CMK (cell line): ENCODE measurements at places on chromosomes 7 and 10.
A peak's percentile ranks its signal among the peaks of the same experiment; 100 is the strongest.

- no peak for DNase-seq
Observed at GRCh38 chr10:3887404-3887803, 102.4 kb upstream of the KLF6 start.

- no peak for DNase-seq
Observed at GRCh38 chr10:77638321-77639101, 903 bp upstream of the KCNMA1 start.

- DNase-seq = no peak
Observed at GRCh38 chr7:132080967-132081668, 495.2 kb downstream of the PLXNA4 start.

DNA sequence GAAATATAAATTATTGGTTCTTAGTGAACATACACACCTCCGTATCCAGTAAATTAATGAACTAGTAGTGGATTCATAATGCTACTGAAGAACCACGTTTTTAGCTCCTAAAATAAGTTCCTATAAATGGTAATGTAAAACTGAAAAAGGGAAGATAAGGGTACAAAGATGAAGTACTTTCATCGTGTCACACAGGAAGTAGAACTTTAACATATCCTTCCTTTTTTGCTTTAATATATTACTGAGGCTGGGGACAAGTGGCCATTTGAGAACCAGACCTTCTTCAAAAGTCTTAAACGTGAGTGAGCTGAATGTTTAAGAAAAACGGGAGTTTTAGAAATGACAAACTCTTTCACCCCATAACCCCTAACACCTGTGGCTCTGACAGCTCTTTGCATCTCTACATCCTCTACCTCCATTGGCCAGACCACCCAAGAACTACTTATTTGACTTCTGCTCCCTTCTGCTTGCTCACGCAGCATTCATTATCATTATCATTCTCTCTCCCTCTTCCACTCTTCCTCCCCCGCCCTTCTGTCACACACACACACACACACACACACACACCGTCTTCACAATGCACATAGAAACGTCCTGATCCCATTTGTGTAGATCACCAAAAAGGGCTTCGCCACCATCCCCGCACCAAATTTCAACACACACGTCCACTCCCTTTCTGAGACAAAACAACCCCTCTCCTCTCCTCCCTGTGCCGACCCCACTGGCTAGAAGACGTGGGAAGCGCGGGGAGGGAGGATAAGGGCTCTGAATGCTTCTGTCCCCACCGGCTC, 677 bp downstream of the SKAP2 start:
- DNase-seq = no peak

GRCh38 chr10:14371581-14371980, 40.9 kb upstream of the FRMD4A start:
- no peak for DNase-seq

DNA sequence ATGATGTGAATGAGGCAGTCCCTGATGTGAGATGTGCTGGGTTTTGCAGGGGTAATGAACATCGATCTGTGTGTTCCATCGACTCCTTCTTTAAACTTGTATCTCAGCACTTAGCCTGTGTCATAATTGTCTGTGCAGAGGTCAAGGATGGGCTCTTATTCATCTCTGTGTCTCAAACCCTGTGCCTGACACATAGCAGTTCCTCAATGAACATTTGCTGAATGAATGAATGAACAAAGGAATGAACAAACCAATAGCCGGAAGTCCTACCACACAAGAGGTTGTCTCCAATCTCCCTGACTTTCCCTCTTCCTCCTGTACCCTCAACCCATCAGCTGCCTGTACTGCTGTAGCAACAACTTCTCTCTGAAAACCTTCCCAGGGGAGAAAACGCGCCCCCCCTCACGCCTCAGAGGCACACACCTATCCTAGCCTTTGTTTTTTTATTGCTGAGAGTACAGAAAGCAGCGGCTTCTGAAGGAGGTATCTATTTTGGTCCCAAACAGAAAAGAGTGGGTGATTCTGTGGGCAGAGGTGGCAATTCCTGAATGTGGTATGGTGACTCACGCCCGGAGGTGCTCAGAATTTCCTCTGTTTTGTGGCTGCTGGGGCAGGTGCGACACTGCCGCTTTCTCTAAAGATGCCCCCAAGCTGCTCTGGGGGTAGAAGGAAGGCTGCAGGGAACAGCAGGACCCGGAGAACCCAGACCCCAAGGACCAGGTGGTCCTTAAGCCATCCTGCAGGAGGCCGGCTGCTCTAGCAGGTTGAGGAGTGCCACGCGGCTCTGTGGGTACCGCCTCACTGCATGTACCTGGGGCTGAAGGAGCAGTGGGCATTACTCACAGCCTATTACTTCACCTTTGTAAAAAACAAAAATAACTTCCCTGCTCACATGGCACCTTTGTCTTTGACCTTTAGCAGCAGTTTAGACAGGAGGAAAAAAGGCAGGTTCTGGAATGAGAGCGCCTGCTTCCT, 9.6 kb downstream of the IL2RA start:
- no peak for DNase-seq

DNA sequence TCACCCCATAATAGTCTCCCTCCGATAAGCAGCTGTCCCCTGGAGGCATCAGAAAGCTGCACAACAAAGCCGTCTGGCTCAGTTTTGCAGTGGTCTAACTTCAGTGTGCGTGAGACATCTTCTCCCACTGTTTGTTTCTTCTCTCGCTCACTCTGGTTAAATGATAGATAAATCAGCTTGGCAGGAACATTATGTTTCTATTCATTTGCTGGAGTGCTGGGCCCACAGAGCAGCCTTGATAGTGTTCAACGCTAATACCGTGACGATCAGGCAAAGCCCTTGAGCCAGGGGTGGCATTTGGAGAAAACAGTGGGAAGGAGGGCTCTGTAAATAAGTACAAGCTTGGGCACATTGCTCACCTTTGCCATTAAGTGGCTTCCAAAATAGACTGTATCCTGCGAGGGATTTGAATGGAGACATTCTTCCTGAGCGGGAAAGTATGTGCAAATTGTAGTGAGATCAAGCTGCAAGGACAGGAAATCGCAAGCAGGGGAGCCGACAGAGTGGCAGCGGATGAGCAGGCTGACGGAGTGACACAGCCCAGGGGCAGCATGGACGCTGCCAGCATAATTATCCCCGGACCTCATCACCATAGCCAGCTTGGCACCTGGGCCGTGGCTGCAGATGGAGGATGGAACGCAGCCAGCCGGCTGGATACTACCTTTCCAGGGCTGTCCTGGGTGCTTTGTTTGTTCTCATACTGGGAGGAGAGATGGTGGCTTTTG, 256.8 kb upstream of the FZD8 start:
- DNase-seq = no peak

DNA sequence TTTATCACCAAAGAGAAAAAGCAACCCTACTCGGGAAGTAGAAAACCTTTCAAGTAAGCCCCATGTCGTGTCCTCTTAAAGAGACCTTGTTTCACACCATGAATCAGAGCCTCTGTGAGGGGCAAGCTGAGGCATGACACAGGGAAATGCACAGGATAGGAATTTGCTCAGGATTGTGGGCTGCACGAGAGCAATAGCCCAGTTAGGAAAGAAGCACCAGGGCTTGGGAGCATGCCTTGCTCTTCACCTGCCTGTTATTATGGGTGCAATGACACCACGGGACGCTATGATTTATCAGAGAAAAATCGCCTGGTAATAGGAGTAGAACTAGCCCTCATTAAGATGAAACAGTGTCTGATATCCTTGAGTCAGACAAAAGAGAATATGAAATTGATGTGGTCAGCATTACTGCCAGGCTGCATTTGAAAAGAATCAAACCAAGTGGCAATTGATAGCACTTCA, 562.9 kb upstream of the NRP1 start:
- DNase-seq = no peak

GRCh38 chr7:9242636-9243035, 809.2 kb downstream of the NXPH1 start:
- no peak for DNase-seq

- no peak for DNase-seq
Observed at GRCh38 chr10:75976681-75977080, 545.3 kb downstream of the LRMDA start.

- DNase-seq = no peak
Observed at GRCh38 chr10:106816318-106817085, 348.0 kb downstream of the SORCS1 start.

GRCh38 chr7:102094316-102094650, 192.4 kb upstream of the SH2B2 start:
- DNase-seq = no peak

DNA sequence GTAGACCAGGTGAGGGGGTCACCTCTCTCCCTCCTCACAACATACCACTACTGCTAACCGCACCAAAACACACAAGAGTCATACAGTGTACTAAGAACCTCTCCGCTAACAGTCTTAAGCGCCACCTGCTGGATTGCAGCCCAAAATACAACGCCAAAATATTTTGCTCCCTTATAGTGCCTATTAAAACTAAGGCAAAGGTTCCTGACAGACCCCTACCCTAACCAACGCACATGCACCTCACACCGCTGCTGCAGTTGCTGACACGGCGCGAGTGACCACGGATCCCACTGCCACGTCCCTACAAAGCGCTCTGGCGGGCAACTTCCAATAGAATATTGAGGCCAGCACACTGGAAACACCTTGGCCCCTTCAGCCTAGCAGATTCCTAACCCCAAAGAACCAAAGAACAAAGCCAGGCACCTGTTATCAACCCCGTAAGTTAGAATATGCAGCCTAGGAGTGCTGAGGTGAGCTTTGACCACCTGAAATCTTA, 563.6 kb upstream of the SEMA3D start:
- peak; percentile 5 for DNase-seq

- DNase-seq = no peak
Observed at GRCh38 chr10:34526758-34527730, 288.1 kb downstream of the PARD3 start.

- no peak for DNase-seq
Observed at GRCh38 chr10:80172896-80173295, 32.4 kb downstream of the ANXA11 start.

DNA sequence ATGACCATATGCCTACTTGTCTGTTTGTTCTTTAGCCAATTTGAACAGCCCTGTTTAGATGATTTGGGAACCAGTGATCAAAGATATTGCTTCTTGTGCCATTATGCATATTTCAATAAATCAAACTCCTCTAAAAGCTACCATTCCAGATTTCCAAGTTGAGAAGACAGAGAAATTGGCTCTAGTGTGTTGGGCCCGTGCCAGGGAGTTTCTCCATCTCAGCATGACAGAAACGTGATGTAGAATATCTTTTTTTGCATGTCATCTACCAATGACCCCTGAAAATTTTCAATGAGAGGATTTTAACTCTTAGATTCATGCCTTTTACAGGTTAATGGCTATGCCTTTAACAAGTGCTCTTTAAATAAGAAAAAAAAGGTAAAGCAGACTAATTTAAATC, 50.7 kb upstream of the CABCOCO1 start:
- DNase-seq = no peak

- DNase-seq = no peak
Observed at GRCh38 chr10:99449023-99449422, 18.6 kb upstream of the GOT1 start.

- no peak for DNase-seq
Observed at GRCh38 chr7:149469806-149470205, 8.9 kb upstream of the ZNF777 start.

DNA sequence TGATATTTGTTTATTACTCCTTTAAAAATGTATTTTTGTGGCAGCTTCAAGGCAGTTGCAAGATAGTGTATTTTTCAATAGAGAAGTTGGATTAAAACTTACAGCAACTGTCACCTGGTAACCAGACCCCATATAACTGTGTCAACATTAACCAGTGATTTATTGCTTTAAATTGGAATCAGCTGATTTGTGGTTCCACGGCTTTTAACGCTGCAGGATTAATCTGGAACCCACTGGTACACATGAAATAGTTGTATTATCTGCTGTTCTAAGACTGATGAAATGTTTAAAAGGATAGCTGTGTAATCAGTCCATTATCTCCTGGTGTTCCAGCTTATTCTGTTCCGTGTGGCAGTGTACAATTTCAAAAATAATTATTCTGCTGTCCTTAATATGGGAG, 180.2 kb downstream of the CELF2 start:
- no peak for DNase-seq

GRCh38 chr10:57468894-57469432, 798.7 kb downstream of the IPMK start:
- DNase-seq = no peak

DNA sequence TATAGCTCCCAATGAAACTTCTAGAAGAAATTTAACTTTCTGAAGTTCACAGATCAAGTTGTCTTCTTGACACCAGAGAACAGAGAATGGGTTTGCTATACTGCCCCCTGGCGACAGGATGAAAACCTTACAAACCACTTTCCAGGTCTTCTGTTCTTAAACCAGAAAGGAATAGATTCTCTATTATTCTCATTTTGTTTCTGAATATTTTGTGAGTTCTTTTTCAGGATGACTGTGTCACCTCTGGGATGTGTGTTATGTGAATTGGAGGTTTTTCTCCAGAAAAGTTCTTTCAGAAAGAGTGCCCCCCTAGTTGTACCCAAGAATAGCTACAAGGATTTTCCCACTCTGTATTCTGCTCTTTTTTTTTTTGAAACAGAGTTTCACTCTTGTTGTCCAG, 6.3 kb downstream of the IFT22 start:
- peak; percentile 49 for DNase-seq

DNA sequence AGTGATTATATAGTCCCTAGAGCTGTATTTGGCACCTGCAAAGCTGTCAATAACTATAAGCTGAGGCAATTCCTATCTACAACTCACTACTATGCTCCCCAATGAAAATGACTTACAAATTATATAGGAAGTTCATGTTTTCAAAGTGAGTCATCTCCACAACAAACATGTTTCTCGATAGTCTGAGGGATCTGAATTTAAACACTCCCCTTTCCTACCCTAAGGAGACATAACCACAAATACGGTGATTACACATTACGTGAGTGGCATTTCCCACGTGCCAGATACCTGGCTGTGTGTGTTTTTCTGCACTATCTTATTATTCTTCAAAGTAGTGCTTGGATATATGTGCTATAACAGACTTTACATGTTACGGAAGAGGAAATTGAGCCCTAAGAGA, 122.5 kb upstream of the C1QL3 start:
- no peak for DNase-seq

GRCh38 chr7:84547331-84547730, 352.7 kb upstream of the SEMA3A start:
- no peak for DNase-seq

GRCh38 chr10:4121502-4122380, 336.7 kb upstream of the KLF6 start:
- no peak for DNase-seq

DNA sequence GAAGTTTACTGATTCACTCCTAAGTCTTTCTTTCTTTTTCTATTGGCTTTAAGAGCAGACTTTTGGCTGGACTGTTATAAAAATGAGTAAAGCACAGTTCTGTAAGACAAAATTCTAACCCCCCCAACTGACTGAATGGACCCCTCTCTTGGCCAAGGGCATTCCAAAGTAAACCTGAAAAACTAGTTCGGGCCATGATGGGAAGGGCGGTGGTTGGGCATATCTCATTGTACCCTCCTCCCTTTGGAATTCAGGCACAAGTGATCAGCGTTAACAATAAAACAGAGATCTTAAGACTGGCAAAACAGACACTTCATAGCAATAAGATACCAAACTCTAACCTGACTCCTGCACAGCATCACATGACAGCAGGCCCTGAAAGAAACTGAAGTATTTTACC, 6.1 kb upstream of the KIF20B start:
- no peak for DNase-seq

GRCh38 chr10:86711513-86712316, 43.4 kb downstream of the LDB3 start:
- DNase-seq = no peak
